Activated gamma-delta T cell treated with Interleukin-2 at 50 U/mL for 16 hours (primary cell): ENCODE measurements at places on chromosomes 3 and 15.

DNA sequence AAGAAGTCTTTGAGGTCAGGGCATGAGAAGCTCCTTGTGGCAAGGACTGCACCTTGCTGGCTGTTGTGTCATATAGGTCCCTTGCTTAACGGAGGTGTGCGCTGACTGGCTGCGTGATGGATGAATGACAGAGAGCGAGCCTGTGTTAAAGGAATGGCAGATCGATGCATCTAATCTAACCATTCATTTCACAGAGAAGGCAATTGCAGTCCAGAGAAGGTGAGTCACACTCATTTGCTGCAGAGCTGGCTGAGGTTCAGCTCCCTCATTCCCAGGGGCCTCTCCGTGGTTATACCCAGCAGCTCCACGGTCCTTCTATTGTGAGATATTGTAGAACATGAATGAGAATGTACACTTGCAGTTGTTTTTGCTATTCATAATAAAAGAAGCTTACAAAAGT is 289.3 kb downstream of the EPHB1 start:
- DNase-seq = no peak

DNA sequence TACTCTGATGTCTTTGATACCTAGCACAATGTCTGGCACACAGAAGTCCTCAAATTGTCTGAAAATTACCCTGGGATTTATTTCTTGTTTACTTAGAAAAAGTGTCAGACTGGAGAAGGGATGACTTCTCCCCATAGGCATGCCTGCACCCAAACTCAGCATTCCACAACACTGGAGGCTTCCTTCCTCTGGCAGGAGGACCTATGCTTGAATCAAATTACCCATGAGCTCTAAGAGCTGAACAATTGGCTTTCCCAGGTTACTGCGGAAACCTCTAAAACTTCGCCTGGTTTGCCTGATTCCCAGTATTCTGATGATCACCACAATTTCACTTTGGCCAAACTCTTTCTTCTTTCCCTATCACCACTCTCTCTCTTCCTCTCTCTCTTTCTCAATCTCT is 217.4 kb downstream of the DIPK2A start:
- DNase-seq = no peak

- DNase-seq = no peak
These were observed 14.6 kb upstream of the FANCD2 start for GRCh38 chr3:10011631-10012030.

- DNase-seq = no peak
These were observed 61.1 kb downstream of the SLC12A8 start for GRCh38 chr3:125151442-125151817.

- no peak for DNase-seq
These were observed 166.7 kb upstream of the BCL6 start for GRCh38 chr3:187912007-187912406.
